MCF 10A (cell line): ENCODE measurements at places on chromosomes 3 and 15. TPM values are rescaled to one million over a fixed set of nuclear protein-coding genes. Genes with fewer than 3 reads are reported as not detected.

Gene ALDH1L1
- total RNA-seq: 1.5 and 1.9 TPM in 2 replicates

Gene SIDT1
- total RNA-seq: 0.22 and 0.28 TPM in 2 replicates

GRCh38 chr3:122219242-122219872, 35.9 kb downstream of the CASR start:
- DNase-seq: no peak
- no peak overlapping the region for H3K4me3 ChIP-seq
- H3K36me3 ChIP-seq: no peaks in the 10 kb centered on the region
- H3K27ac ChIP-seq: no peak overlapping the region
- H3K4me1 ChIP-seq: no peaks in the 10 kb centered on the region

GRCh38 chr3:144032531-144033239, 61.1 kb downstream of the DIPK2A start:
- H3K27me3 ChIP-seq: no peaks in the 10 kb centered on the region
- no peaks in the 10 kb centered on the region for H3K4me1 ChIP-seq
- no peak overlapping the region for H3K27ac ChIP-seq
- no peak overlapping the region for H3K4me3 ChIP-seq
- H3K36me3 ChIP-seq: no peaks in the 10 kb centered on the region

DNA sequence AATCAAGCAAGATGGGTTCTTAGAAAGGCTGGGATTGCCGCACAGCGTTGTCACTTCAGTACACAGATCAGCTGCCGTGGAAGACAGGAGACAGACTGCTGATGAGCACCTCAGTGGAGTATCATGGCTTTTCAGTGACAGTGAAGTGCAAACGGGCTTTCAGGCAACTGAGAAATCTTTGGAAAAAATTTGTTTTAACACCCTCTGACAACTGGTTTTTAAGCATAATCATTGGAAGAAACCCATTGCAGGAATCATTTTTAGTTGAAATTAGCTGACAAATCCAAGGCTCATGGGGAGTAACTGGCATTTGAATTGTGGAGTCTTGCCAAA, 418.8 kb downstream of the OTOL1 start:
- H3K27me3 ChIP-seq: no peaks in the 10 kb centered on the region
- H3K4me3 ChIP-seq: no peak overlapping the region
- DNase-seq: no peak
- H3K4me1 ChIP-seq: no peaks in the 10 kb centered on the region
